ENCODE measurements at places on chromosomes 12 and 14.

DNA sequence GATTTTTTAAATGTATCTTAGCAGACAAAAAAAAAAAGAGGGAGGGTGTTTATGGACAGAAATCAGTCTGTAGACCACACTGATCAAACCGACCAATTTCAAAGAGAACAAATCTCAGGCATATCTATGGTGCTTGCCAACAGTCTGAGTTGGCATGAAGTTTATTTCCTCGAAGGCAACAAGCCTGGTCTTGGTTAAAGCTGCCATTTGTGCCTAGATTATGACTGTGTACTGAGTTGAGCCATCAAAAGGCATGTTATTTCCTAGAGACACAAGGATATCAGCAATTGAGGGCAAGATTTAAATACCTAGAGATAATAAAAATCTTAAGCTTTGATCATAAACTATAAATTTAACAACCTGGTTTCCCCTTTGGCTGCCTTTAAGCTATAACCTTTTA, 119.2 kb downstream of the SLC2A13 start:
- DNase-seq, result no peak

DNA sequence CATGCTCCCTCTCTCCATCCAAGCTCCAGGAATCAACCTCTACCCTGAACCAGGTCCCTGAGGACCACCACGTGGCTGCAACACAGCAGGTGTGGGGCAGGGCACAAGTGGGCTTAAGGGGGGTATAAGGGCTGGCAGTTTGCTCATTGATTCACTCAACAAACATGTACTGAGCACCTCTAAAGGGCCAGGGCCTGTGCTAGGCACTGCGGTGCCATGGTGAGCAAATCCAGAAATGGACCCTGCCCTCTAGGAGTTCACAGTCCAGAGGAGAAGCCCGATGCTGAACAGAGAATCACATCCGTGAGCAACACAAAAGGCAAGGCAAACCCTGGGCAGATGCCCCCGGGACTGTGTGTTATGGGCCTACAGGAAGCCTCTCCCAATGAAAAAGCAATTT, 6.5 kb upstream of the AQP2 start:
- no peak for DNase-seq

- DNase-seq, result no peak
These were observed 148.7 kb downstream of the ETV6 start for GRCh38 chr12:11798006-11798708.

GRCh38 chr12:118357257-118358007, 15.3 kb downstream of the TAOK3 start:
- no peak for DNase-seq

GRCh38 chr14:50210074-50210473, 21.3 kb downstream of the SOS2 start:
- no peak for DNase-seq

GRCh38 chr14:43172899-43173548, 1334.1 kb downstream of the FSCB start:
- DNase-seq, result no peak

DNA sequence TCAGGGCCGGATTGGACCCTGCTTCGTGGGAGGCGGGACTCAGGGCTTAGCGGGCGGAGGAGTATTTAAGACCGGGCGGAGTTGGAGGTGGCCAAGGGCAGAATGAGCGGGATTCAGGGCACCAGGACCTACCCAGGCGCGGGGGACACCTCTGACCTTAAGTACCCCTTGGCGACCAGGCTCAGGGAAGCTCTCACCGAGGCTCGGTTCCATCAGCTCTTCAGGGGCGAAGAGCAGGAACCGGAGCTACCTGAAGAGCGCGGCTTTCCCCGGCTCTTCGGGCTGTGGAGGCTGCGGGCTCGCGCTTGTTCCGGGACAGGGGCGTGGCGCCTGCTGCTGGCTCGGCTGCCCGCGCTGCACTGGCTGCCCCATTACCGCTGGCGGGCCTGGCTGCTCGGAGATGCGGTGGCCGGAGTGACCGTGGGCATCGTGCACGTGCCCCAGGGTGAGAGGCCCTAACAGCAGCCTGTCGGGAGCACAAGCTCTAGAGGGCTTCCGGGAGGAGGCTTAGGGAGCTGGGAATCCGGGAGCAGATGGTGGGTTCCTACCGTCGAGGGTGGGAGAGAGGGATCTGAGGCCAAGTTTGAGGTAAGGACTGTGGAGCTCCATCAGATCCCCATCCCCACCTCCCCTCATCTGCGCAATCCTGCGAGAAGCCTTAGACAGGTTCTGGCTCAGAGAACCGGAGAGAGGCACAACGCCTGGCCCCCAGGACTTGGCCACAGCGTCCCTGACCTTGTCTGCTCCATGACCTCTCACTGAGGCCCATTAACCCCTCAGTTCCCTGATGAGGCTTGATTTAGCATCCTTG, 8.4 kb downstream of the ARHGEF25 start:
- no peak for DNase-seq

DNA sequence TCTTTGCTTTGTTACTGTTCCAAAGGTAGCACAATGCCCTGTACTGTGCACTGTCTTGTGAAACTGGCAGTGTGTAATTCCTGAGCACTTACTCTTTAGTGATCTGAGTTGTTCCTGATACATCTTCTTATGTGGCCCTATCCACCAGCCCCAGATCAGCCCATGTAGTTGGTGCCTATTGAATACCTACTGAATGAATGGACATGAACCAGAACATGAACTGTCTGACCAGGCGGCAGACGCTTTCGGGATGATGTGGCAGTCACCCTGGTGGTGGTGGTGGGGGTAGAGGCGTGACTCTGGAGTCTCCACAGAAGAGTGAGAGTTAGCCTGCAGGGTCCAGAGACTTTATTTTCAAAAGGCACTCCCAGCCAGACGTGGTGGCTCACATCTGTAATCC, 46.6 kb upstream of the PAPOLA start:
- no peak for DNase-seq

DNA sequence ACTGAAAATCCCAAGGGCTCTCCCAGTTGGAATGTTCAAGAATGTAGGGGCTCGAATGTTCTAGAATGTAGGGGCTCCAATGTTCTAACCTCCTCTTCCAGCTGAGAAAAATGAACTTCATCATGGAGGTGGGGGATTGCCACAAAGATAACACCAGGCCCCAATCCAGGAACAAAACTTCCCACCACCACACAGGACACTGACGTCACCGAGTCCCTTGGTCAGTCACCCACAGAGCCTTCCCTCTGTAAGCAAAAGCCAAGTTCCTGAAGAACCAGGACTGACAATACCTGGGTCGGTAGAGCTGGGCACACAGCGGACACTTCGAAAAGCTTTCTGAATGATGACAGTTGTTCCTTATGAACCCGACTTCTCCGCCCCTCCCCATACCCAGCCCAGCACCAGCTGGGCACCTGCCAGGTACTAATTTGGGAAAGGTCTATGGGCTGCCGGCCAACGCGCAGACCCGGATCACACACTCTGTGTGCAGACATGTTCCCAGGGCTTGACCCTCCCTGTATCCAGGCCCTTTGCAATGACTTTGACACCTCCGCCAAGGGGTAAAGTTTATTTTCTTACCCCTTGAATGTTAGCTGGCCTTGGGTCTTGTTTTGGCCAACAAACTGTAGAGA, 18.9 kb downstream of the ITPK1 start:
- no peak for DNase-seq

GRCh38 chr14:99509871-99510555, 28.8 kb downstream of the CCNK start:
- no peak for DNase-seq

GRCh38 chr14:45066667-45067066, 17.2 kb upstream of the PRPF39 start:
- DNase-seq, result no peak

Data from hippocampal formation (tissue), 2 donors.